ENCODE measurements at places on chromosomes 16 and 17. TPM values are rescaled to one million over a fixed set of nuclear protein-coding genes. Genes with fewer than 3 reads are reported as not detected.

- DNase-seq: no peak
Measured at GRCh38 chr16:77564791-77565390, 130.1 kb upstream of the ADAMTS18 start.

- no peak for DNase-seq
Measured at GRCh38 chr16:71734511-71734910, 10.0 kb upstream of the PHLPP2 start.

DNA sequence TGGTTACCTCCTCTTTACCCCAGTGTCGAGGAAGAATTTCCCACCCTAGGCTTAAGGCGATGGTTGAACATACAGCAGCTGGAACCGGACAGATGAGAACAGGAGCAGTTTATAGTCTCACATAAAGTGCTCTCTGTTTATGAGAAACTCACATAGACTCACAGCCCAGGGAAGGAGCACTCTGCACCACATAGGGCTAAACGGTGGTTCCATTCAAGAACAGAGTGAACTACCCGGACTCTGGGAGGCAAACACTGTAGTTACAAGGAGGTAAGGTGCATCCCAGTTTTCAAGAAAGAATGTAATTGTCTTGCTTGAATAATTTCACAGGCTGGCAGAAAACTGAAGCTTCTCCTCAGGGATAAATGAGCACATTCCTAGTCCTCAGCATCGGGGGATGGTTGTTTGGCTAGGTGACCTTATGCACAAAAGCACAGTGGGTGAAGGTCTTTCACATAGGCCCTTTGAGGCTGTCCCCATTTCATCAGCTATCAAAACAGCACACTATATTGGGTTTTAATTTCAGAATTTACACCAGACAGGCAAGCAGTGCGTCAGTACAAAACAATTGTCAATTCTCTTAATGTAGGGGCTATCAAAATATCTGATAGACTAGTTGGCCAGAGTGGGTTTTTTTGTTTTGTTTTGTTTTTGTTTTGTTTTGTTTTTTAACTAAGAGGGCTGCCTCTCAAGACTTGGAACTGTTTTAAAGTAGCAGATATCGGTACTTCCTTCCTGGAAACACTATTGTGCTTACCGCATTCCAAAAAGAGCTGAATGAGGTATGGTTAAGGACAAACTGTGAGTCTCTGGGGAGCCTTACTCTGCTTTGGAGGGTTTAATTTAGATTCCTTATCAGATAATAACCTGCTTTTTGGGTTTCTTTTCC, 918.1 kb upstream of the CDH8 start:
- DNase-seq: no peak

Gene SOX15
- total RNA-seq: 7.7 TPM

DNA sequence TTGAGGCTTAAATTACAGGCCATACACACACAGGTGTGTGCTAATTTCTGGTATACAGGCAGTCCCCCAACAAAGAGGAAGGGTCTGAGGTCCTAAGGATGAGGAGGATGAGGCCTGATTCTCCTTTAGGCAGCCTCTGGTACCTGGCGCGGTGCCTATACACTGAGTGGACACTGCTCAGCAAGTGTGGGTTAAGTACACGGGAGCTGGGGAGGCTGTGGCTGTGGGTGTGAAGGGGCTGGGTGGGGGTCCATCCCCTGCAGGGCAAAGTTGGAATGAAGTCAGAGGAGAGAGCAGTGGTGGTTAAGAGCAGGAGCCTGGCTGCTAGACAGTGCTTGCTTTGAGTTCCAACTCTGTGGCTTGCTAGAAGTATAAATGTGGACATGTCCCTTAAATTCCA, 10.9 kb downstream of the MRM1 start:
- no peak for DNase-seq

- DNase-seq: no peak
Measured at GRCh38 chr17:55629995-55630394, 92.7 kb downstream of the TMEM100 start.

Measured in H9 (cell line).